ENCODE measurements at places on chromosomes 16 and 17.

- DNase-seq = no peak
Observed at GRCh38 chr17:18006495-18007239, 32.3 kb downstream of the ATPAF2 start.

DNA sequence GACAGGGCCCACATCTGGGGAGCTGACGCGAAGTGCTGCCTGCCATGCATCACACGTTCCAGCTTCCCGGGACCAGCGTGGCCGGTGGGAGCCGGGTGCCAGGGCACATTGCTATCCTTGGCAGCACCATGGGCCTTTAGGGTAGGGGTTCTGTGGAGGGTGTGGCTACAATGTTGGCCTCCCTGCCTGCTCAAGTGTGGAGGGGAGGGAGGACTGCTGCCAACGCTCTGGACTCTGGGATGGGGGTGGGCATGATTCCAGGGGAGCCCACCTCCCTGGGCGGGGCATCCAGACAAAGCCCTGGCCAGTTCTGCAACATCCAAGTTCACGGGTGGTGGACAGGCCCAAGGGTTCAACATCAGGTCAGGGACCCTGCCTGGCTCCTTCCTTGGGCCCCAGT, 13.9 kb downstream of the GRB7 start:
- DNase-seq = no peak

DNA sequence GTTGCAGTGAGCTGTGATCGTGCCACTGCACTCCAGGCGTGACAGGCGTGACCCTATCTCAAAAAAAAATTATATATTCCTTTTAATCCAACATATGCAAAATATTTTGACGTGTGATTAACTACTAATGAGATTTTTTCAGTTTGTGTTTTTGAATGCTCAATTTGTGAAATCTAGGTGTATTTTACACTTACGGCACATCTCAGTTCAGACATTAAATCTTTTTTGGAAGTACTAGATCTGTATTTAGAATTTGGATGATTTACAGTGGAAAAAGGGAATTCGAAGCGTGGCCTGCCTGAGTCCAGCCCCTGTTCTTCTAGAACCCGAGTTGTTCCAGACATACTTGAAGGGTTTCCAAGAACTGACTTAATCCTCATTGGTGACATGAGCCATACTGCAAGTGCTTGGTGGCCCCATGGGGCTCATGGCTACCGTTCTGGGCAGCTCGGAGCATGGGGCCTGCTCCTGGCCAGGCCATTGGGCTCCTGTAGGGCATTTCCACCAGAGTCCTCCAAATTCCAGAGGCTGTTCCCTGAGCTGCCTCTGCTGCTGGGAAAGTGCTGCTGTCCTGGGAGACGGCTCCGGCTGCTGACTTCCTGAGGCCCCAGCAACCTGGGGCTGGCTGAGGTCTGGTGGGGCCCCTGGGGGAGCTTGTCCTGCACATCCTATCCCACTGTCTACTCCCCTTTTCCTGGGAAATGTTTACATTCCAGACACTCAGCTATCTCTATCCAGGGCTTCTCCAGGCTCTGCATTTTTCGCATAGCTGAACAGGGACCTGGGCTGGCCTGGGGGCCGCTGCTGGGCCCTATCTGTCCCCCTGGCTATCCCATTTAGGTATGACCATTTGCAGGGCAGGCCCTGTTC, 27.2 kb downstream of the LLGL2 start:
- no peak for DNase-seq

DNA sequence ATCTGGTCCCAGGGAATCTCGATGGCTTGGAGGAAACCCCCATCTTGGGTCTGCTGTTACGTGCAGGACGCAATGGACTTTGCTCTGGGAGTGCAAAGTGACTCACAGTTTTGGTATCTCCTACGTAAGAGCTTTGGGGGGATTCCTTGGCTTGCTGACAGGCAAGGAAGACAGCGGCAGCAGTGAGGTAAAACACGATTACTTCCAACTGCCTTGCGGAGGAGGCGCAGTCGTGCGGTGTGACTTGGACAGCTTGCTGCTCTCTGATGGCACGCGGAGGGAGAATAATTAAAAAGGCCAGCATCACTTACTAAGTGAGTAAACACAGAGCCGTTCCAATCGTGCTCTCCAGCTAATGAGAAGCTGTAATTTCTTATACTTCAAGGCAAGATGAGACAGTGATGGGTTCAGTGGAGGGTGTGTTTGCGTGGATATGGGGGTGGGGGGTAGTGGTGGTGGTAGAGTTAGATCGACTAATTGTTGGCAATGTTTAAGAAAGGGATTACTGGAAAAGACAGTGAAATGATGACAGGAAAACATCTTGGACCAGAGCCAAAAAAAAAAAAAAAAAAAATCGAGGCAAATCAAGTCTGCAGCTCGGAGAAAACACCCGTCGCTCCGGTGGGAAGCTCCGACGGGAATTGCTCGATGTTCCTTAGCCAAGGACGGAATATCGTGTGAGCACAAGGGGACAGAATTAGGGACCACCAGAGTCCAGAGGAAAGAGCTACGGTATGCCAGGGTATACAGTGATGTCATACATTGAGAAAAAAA, 184.8 kb upstream of the ZFHX3 start:
- peak; percentile 78 for DNase-seq

DNA sequence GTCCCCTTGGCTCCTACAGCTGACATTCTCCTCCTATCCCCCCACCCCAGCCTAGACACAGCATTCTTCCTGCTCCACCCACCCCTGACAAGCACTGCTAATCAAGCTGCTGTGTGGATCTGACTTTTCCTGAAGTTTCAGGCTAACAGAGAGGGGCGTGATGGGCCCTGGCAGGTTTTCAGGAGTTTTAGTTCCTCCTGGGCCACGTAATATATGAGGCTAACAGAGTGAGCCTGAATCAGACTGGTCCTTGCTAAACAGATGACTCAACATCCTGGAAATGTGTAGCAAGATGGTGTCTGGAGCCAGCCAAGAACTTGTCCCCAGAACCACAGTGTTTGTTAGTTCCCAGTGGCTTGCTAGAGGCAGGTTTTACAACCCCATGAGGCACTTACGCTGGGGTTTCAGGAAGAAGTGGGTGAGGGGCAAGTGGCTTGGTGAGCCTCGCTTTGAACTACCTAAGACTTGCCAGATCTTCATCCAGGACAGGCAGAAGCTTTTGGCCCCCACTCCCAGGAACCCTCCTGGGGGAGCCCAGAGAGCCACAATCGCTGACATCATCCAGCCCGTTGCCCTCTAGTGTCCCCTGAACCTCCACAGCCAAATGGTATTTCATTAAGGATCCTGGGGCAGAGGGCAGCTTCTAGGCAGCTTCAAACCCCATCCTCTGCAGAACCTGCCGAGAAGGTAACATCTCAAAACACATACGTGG, 15.9 kb downstream of the TMEM92 start:
- DNase-seq = peak; percentile 97

- DNase-seq = no peak
Observed at GRCh38 chr17:10022416-10022815, 117.3 kb upstream of the RCVRN start.

DNA sequence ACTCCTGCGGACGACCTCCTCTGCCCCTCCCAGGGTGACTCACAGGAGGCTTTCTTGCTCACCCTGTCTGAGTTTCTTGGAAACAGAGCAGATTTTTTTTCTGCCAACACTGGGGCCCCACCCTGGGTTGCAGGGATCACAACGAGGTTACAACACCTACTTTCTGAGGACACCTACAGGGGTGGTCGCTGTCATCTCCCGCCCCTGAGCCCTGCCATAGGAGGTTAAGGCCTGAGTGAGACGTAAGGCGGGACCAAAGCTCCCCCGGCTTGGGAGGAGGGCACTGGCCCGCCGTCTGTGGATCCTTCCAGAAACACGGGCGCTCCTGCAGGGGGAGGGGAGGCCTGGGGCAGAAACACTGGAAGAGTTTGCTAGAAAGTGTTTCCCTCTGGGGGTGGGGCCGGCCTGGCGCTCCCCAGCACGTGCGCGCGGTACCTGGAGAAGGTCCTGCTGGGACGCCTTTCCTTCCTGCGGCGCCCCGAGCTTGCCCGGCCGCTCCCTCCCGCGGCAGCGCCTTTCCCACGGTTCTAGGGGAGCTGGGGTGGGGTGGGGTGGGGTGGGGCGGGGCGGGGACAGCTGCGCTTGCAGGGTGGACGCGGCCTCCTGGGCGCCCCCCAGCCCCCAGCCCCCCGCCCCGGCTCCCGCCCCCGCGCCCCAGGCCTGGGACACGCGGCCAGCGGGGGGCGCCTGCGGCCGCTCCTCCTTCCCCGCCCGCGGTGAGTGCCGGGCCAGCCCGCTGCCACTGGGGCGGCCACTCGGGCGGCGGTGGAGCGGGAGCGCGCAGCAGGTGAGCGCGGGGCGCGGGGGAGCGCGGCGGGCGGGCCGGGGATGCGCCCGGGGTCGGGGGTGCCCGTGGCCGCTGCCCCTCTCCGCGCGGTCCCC, 20.7 kb upstream of the ADCY7 start:
- DNase-seq = peak; percentile 48

DNA sequence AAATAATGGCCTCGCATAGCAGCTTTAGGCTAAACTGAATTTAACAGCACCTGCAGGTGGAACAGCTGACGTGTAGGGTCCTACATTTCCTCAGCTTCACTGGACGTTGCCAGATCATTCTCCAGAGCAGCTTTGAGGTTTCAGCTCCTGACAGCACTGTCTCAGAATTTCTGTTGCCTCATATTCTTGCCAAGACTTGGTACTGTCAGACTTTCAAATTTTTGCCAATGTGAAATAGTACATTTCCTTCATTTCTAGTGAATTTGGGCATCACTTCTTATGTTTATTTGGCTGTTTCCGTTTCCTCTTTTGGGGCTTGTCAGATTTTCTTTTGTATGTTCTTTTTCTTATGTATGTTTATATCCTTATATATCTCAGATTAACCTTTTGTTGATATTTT, 48.7 kb downstream of the MRTFB start:
- DNase-seq = no peak

DNA sequence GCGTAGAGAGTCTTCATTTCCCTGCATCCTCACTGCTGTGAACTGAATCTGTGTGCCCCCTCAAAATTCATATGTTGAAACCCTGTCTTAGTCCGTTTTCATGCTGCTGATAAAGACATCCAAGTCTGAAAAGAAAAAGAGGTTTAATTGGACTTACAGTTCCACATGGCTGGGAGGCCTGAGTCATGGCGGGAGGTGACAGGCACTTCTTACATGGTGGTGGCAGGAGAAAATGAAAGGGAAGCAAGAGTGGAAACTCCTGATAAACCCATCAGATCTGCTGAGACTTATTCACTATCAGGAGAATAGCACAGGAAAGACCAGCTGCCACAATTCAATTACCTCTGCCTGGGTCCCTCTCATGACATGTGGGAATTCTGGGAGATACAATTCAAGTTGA, 3.1 kb upstream of the CCDC42 start:
- DNase-seq = no peak

GRCh38 chr17:50107790-50108414, 12.8 kb downstream of the PDK2 start:
- DNase-seq = peak; percentile 55

DNA sequence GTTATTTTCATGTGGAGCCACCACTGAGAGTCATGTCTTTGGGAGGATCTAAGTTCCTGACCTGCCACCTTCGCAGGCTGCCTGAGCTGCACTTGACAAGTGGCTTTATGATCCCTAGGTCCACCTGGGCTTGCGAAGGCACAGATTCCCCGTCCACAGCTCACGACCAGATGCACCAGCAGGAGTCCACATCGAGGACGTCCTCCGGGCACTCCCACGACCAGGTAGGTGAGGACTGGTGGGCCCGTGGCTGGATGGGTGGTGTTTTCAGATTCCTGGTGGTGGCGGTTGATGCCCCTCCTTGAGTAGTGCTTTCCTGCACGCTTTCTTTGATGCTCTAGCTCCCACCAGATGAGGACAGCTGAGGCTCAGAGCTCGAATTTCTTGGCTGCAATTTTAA, 14.8 kb downstream of the FAM234A start:
- no peak for DNase-seq

- no peak for DNase-seq
Observed at GRCh38 chr16:56191835-56192634, 746 bp downstream of the GNAO1 start.

DNA sequence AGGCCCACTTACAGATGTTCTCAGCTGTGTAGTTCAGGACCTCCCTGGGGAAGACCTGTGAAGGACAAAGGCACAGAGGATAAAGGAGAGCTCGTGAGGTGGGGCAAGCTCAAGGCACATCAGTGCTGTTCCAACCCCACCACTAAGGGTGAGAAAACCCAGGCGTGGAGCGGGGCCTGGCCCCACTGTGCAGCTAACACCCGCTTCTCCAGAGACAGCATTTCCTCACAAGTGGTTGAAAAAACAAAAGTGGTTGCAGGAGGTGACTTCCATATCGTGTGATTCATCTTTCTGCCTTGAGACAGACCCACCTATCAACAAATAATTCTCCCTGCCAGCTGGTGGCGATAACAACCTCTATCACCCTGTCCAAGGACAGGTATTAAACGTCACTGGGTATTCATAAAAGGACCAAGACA, 30.0 kb downstream of the SNN start:
- DNase-seq = no peak

DNA sequence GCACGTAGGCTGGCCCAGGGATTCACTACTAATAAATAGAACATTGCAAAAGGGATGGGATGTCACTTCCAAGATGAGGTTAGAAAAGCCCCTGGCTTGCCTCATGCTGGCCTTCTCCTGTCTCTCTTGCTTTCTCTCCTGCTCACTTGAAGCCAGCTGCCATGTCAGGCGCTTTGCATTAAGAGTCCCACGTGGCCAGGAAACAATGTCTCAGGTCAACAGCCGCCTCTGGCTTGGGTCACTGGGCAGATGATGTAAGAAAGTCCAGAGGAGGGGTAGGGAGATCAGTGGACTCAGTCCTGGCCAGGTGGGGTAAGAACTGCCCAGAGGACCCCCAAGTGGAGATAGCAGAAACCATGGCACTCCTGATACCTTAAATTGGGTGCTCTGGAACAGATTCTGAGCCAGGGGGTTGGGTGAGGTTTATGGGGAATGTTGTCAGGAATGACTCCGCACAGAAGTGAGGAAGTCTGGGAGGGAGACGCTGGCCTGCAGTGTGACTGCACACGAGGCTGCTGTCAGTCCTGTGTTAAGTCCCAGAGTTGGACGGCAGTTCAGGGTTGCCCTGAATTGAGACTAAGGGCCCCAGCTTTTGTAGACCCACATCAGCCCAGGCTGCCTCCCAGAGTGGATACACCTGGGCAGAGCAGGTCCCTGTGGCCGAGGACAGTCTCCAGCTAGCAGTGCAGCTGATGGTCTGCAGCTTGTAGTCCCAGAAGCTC, 17.7 kb downstream of the C16orf82 start:
- no peak for DNase-seq

- DNase-seq = no peak
Observed at GRCh38 chr16:55756963-55757362, 75.9 kb downstream of the CES1 start.

- DNase-seq = no peak
Observed at GRCh38 chr17:8975091-8975725, 9.7 kb upstream of the PIK3R5 start.

Data from HFFc6 (cell line).